ENCODE measurements at places on chromosomes 16 and 17.

- DNase-seq = peak; percentile 9
These were observed 4.5 kb upstream of the UNC13D start for GRCh38 chr17:75848523-75849278.

DNA sequence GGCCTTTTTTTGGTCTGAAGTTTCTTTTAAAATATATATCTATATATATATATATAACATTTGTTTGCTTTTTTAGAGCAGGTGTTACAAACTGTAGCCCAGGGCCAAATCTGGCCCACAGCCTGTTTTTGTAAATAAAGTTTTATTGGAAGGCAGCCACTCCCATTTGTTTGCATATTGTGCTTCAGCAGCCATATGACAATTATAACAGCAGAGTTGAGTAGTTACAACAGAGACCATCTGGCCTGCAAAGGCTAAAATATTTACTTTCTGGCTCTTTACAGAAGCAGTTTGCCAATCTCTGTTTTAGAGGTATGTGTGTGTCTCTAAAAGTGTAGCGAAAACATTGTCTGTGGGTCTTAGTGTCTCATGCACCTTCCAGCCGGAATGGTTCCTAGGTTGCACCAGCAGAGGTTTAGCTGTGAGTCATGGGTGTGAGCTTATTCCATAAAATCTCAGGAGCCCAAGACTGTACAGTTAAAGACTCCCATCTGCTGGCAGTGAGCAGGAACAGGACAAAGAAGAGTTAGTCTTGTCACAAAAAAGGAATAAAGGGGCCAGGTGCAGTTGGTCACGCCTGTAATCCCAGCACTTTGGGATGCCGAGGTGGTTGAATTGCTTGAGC is 23.8 kb downstream of the LCMT1 start:
- peak; percentile 83 for DNase-seq

- no peak for DNase-seq
These were observed 4.7 kb downstream of the MSRB1 start for GRCh38 chr16:1938316-1938715.

- DNase-seq = peak; percentile 6
These were observed 119.1 kb downstream of the FTO start for GRCh38 chr16:53822936-53823529.

- DNase-seq = no peak
These were observed 4.8 kb downstream of the SCN4A start for GRCh38 chr17:63967953-63968352.

GRCh38 chr17:60730273-60730672 is 52.6 kb downstream of the BCAS3 start:
- no peak for DNase-seq

DNA sequence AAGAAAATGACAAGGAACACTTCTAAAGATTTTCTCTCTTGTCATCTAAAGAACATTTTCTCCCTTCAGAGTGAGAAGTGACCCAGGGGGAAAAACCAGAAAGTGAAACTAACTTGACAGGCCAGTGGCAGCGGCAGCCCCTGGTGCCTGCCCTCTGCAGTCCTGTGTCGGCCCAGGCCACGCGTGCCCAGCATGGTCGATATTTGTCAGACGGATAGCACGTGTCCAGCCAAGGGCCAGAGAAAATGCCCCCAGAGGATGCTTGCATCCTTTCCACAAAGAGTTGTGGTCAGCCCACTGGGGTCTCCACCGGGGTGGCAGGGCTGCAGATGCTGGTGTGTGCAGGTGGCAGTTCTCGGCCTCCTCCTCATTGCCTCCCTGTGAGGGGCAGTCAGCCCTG is 176.6 kb downstream of the RAB11FIP4 start:
- DNase-seq = no peak

- no peak for DNase-seq
These were observed 43.8 kb downstream of the ELAC2 start for GRCh38 chr17:12974005-12974531.

GRCh38 chr17:39739885-39740356 is 2.2 kb downstream of the GRB7 start:
- no peak for DNase-seq

DNA sequence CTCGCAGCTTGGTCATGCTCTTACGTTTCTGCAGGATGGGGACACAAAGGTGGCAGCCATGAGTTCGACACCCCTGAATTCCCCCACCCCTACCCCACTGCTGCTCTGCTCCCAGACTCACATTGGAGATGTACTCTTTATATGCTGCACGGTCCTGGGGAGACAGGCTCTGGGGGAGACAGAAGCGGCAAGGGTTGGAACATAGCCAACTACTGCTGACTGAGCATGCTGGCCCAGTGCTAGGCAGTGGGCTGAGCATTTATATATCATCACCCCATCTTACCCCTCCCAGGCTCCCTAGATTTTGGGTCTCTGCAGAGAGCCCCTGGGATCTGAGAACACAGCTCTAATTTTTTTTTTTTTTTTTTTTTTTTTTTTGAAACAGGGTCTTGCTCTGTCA is 8.1 kb upstream of the ATXN7L3 start:
- DNase-seq = no peak

- DNase-seq = no peak
These were observed 4.8 kb downstream of the SRCIN1 start for GRCh38 chr17:38600906-38601305.

- DNase-seq = no peak
These were observed 24.9 kb downstream of the DBNDD1 start for GRCh38 chr16:89994389-89994720.

- DNase-seq = no peak
These were observed 72.8 kb downstream of the WWP2 start for GRCh38 chr16:69834807-69835466.

DNA sequence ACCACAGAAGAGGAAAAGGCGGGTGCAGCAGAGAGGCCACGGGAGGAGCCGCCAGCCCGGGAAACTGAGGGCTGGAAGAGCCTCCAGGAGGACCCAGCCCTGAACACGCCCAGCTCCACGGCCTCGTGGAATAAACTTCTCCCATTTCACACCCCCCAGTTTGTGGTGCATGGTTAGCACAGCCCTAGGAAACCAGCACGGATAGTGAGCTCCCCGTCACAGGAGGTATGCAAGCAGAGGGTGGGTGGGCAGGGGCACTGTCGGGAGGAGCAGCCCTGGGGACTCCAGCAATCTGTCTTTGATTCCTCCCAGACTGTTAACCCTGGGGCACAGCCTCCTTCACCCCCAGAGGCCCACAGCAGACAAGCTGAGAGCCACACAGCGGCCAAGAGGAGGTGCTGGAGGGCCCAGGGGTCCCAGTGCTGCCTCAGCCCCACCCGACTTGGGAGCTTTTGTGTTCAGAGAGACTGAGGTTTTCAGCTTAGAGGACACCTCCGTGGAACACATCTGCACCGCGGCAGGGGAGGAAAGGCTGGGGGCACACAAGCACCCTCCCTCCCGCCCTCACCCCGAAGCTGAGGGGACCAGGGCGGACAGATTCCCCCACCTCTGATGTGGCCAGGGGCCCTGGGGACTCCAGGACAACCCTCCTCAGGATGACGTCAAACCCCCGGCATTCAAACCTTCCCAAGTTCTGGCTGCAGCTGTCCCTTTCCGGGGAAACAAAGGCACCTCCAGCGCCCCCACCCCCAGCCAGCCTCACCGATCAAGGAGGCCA is 1.7 kb upstream of the IL17C start:
- DNase-seq = no peak

DNA sequence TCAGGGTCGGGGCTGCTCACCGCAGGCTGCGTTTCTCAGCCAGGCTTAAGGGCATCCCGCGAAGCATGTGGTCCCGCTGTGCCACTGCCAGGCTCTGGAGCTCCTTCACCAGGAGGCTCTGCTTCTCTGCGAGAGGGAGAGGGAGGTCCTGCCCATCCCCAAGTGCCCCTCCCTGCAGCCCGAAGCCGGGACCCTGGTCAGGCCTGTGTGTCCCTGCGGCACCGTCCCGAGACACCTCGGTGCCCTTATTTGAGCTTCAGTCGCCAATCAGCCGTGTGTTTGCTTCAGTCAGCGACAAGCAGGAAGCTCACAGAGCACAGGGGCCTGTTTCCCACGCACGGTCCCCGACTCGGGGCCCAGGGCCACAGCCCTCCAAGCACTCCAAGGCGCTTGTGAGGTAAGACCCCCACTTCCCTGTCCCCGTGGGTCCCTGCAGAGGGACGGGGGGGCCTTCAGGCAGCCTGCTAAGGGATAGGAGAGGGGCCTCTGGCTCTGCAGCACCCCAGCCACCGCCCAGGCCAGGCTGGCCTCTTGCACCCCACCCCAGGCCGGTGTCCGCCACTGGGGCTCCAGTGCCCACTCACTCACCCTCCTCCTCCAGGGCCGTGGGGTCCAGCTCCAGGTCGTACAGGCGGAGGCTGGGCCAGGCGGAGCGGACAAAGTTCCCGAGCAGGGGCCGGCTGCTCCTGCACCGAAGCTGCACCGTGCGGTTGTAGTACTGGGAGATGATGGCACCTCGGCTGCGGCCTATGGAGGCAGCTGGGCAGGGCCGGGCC is 3.2 kb downstream of the TMC6 start:
- no peak for DNase-seq

DNA sequence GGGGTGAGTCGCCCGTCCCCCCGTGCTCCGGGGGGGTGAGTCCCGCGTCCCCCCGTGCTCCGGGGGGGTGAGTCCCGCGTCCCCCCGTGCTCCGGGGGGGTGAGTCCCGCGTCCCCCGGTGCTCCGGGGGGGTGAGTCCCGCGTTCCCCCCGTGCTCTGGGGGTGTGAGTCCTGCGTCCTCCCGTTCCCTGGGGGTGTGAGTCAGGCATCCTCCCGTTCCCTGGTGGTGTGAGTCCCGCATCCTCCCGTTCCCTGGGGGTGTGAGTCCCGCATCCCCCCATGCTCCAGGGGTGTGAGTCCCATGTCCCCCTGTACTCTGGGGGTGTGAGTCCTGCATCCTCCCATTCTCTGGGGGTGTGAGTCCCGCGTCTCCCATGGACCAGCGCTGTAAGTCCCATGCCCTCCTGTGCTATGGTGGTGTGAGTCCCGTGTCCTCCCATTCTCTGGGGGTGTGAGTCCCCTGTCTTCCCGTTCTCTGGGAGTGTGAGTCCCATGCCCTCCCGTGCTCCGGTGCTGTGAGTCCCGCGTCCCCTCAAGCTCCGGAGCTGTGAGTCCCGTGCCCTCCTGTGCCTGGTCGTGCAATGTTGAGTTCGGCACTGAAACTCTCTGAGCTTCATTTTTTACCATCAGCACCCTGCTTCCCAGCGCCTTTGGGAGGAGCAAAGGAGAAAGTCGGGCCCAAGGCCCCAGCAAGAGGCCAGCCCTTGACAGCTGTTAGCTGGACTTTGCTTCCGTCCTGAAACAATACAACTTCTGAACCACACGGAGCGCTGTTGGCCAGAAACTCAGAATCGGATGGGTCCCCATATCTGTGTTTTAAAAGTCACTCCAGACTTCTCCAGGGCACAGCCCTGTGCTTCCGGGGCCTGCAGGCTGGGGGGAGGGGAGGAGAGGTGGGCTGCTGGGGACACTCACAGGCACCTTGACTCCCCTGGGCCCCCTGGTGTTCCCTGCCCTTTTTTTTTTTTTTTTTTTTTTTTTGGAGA is 11.5 kb upstream of the ZC3H18 start:
- peak; percentile 28 for DNase-seq

GRCh38 chr17:81241648-81242420 is 2.7 kb downstream of the NDUFAF8 start:
- DNase-seq = no peak

GRCh38 chr17:74852237-74853047 is 7.2 kb downstream of the GRIN2C start:
- DNase-seq = no peak

GRCh38 chr16:53043986-53044601 is 8.6 kb downstream of the CHD9NB start:
- no peak for DNase-seq

DNA sequence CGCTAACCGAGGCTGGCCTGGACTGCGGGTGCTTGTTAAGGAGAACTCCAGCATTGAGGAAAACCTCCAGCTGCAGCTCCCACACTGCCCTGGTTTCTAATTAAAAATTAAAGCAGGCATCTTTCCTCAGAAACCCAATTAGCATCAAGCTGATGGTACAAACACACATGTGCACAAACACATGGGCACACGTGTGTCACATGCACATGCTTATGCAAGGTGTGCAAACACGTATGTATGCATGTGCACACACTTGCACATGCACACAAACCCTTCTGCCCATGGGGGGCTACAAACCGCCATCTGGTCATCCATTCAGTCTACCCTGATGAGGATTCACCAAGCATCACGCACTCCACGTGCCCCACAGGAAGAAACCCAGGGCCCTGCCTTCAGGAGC is 182.5 kb downstream of the ZNF423 start:
- DNase-seq = no peak

GRCh38 chr17:68707031-68707430 is 105.9 kb upstream of the FAM20A start:
- peak; percentile 77 for DNase-seq

- no peak for DNase-seq
These were observed 48.9 kb downstream of the FBXL20 start for GRCh38 chr17:39352511-39352910.

DNA sequence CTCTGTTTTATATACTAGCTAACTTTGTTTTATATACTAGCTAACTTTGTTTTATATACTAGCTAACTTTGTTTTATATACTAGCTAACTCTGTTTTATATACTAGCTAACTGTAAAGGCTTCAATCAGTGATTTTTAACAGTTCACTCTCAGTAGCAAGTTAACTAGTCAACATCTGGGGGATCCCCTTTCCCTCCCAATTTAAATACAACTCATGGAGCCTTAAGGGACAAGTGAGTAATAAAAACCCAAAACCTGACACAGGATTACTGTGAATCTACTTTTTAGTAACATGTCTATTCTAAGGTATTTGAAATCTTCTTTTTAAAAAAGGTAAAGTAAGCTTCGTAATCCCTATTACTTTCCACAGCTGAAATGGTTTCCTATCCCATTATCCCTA is 32.2 kb downstream of the FAM222B start:
- DNase-seq = no peak

- DNase-seq = no peak
These were observed 201.6 kb downstream of the PRKCB start for GRCh38 chr16:24037335-24037734.

DNA sequence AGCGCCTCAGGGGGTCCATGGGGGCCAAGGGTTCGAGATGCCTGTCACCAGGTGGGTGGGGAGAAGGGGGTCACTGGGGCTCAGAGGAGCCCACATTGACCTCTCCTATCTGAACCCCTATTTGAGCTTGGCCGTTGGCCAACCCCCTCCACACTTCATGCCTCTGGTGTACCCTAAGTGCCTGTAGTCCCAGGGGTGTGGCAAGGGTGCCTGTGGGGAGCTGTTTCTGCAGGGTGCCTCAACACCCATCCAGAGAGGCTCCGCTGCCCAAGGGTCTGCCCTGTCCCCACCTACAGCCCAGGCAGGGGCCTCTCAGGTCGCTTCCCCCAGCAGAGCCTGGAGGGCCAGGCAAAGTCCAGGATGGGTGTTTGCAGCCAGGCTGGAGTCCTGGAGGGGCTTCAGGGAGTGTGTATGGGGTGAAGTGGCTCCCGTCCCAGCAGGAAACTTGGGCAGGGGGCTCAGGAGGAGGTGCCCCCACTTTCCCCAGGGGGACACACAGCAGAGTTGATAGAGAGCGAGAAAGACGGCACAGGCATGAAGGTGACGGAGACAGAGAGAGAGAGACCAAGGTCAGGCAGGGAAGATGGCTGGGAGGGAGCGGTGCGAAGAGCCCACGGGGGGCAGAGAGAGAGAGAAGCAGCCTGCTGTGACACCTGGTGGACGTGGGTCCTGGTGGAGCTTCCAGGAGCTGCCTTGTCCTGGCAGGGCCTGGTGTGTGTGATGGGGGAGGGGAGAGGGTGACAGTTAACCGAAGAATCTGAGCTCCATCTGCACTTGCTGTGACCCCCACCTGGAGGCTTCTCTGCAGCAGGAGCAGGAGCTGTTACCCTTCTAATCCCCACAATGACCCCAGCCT is at the start of gene SEPTIN12:
TSS of gene SEPTIN12 (minus strand) at position 719 of the 856 bp plus-strand sequence. CDS start at position 19, 700 bp downstream.
- DNase-seq = no peak

- no peak for DNase-seq
These were observed 136.4 kb downstream of the ABCC6 start for GRCh38 chr16:16086653-16087446.
